ENCODE measurements at places on chromosomes 6 and 20. TPM values are rescaled to one million over a fixed set of nuclear protein-coding genes. Genes with fewer than 3 reads are reported as not detected.
A peak's percentile ranks its signal among the peaks of the same experiment; 100 is the strongest.

DNA sequence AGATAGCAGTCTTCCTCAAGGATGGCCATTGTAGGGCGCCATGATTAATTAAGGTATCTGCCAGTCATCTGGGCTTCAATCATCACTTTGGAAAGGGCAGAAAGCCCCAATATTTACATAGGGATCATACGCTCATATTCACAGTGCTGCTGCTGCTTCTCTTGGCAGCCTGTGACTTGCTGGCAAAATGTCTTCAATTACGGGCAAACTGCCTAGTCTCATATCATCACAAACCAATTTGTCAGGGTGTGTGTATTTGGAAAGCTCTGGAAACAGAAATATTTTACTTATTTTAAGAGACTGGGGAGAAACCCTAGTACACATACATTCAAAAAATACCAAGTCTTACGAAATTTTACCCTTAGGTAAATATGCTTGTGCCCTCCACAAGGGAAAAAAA, 77.6 kb downstream of the SAMD5 start:
- DNase-seq = peak; percentile 68

GRCh38 chr6:29850011-29850553, 22.5 kb downstream of the HLA-G start:
- DNase-seq = no peak

DNA sequence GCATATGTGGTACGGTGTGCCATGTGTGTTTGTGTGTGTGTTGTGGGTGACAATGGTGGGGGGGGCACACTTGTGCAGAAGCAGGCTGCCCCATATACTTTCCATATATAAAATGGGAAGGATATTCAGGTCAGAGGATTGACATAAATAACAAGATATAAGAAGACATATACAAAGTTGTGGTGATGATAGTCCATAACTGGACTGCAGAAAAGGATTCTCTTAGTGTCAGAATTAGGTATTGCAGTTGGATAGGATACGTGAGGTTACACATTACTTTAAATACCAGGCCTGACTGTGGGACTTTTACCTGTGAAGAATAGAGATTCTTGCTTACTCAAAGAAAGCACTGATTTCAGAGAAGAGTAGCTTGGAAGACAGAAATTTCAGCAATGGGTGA, 1260.3 kb downstream of the EPHA7 start:
- no peak for DNase-seq

DNA sequence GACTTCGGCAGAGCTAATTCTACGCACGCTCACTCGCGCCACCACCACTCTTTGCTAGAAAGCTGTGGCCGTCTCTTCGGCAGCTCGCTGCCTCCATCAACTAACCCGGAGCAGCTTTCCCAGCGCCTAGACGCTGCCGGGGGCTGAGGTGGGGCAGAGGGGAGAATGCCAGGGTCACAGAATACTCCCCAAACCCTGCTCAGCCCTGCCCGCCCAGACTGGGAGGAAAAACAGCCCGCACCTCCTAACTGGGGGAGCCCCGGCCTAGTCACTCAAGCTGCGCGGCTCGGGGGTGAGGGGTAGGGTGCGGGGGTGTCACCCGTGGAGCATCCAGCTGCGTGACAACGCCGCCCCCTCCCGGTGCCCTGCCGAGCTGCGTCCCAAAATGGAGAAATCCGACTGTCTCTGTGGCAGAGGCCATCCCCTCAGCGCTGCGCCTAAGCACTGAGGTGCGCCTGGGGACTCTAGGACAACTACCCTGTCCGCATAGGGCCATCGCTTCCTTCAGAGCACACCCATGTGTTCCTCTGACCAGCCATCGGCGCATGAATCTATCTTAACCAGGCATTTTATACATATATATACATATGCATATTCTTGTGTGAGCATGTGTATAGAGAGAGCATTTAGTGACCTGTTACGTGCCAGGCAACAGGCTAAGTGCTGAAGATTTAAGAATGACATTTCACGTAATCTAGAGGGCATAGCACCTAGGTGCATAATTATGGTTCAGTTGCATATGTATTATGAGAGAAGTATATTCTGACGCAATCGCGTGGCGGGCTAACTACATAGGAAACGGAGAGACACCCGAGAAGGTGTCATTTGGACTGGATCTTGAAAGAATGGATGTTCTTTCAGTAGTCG, 1.5 kb upstream of the TENT5A start:
- peak; percentile 50 for DNase-seq

GRCh38 chr6:108797951-108798669, 50.1 kb upstream of the ARMC2 start:
- DNase-seq = no peak

GRCh38 chr6:140661691-140662090, 1287.2 kb upstream of the CITED2 start:
- DNase-seq = no peak

- peak; percentile 80 for DNase-seq
Observed at GRCh38 chr6:12605888-12606345, 110.7 kb upstream of the PHACTR1 start.

- DNase-seq = peak; percentile 12
Observed at GRCh38 chr6:32983964-32984621, 15.7 kb downstream of the BRD2 start.

DNA sequence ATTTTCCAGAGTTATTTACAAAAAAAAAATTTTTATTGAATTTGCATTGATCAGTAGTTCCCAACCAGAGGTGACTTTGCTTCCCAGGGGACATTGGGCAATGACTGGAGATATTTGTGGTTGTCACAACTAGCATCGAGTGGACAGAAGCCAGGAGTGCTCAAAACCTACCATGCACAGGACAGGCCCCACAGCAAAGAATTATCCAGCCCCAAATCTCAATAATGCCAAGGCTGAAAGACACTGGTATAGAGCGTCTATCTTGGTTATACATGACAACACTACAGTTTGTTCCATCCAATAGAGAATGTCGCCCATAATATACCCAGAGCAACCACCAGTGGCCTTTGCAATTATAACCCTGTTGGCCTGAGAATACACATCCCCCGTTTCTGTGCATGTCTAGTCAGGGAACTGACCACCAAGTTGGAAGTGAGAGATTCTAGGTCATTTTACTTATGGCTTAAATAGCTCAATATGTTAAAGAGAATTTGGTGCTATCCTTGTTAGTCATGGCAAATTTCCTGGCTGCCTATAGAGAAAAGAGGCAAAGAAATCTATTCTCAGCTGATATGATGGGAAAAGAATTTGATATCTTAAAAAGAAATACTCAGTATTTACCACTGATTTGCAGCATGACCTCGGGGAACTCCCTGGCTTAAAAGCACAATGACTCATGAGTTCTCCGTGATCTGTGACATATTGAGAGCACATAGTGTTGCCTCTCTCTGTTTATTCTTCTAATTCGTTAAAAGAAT, 76.0 kb upstream of the ADTRP start:
- DNase-seq = peak; percentile 67

- peak; percentile 56 for DNase-seq
Observed at GRCh38 chr20:63911176-63911575, 16.2 kb downstream of the DNAJC5 start.

GRCh38 chr6:79117752-79118151, 39.7 kb upstream of the PHIP start:
- peak; percentile 11 for DNase-seq

The CCDC170 gene
- not detected for total RNA-seq

GRCh38 chr6:90611543-90612312, 24.9 kb upstream of the MAP3K7 start:
- DNase-seq = no peak

DNA sequence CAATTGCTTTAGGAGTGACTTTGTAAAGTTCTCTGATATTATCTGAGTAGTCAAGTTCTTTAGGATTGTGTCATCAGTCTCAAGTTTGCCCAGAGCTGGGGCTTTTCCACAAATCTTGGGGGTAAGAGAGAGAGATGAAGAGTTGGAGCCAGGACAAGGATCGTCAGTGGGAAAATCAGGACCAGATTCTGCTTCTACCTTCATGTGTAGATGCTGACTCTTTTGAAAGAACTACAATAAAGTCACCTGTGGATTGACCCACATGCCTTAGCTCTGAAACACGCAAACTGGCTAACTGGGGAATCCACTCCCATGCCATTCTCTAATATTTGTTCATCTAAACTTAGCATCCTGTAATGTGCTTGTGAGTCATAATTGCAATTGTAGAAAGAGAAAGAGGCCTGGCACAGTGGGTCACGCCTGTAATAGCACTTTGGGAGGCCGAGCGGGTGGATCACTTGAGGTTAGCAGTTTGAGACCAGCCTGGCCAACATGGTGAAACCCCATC, 15.6 kb upstream of the BICRAL start:
- DNase-seq = peak; percentile 61

The ZSCAN23 gene
- 4.7 TPM for total RNA-seq

The SLC4A11 gene
- 5.7 TPM for total RNA-seq

The TBC1D20 gene
- 36.0 TPM for total RNA-seq

- no peak for DNase-seq
Observed at GRCh38 chr6:3297006-3297405, 38.3 kb downstream of the PSMG4 start.

All from MCF 10A (cell line).